ENCODE measurements at places on chromosomes 7 and 10. TPM values are rescaled to one million over a fixed set of nuclear protein-coding genes. Genes with fewer than 3 reads are reported as not detected.

DNA sequence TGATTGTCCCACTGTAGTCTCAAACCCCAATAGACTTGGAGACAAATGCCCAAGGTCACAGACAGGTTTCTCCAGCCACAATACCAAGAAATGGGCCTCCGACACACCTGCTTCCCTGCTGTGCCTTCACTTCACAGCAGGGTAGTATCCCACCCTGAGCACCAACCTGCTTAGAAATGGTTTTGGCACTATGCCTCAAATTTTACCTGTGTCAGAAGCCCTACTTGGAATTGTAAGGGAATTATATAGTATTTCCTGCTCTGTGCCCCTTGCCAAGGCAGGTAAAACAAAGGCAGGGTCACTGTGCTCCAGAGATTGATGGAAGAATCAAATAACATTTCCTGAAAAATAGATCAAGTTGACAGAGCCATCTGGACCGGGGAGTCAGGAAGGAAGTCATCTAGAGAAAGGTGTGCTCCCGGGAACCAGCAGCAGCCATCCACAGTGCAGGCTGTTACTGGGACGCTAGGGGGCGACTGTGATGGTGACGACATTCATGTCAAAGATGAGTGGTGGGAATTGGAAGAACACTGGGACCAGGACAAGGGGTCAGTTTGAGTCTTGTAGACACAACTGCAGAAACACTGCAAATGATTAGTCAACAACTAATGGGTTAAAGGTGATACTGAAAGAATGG, 117.8 kb upstream of the AKR1E2 start:
- no peak overlapping the region for H3K4me3 ChIP-seq
- DNase-seq = no peak
- no peaks in the 10 kb centered on the region for H3K27me3 ChIP-seq

DNA sequence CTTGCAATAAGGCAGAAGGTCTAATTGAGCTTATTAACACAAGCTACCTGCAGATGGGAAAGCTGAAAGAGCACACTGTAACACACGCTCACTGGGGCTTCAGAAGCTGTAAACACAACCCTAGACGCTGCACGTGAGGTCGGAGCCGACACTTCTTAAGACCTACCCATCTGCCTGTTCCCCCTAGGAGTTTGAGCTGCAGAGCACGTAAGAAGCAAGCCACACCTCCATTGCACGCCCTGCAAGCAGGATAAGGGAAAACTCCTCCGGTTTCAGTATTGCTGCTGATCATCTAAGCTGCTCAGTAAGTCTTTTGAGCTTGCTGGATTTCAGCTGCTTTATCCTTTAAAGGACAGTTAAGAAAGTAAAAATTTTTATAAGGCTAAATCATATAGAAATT, 244.0 kb upstream of the ZWINT start:
- DNase-seq = no peak
- H3K4me3 ChIP-seq = no peak overlapping the region
- no peaks in the 10 kb centered on the region for H3K4me1 ChIP-seq
- no peaks in the 10 kb centered on the region for H3K27me3 ChIP-seq
- H3K27ac ChIP-seq = no peak overlapping the region

DNA sequence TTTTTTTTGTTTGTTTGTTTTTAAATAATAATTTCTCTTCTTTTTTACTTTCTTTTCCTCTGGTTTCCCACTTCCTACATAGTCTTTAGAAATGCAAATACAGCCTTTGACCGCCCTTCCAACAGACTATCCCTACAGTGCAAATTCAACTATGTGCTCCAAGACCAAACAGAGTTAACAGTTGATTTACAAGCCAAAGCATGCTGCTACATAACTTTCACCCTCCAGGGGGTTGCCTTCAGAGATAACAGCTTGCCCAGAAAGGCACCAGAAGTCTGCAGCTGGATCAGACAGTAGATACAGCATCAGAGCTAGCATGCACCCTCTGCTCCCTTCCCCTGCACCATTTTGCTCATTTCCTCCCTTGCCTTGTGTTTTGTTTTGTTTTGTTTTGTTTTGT, 539.0 kb downstream of the ZWINT start:
- no peaks in the 10 kb centered on the region for H3K36me3 ChIP-seq
- H3K27ac ChIP-seq = no peak overlapping the region

DNA sequence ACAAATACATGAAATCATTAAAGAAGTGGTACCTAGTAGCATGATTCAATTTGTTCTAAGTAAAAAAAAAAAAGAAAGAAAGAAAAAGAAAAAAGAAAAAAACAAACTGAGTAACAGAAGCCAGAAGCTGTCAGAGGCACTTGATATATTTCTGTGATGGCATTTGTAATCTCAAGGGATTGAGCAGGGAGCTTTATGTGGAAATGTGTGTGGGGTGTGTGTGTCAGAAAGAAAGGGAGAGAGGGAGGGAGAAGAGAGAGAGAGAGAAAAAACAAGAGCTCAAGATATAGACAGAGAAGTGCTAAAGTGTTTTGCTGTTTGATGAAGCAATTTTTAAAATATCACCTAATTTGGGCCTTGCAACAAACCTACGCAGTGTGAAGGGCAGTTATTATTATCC, 357.6 kb upstream of the PCDH15 start:
- DNase-seq = no peak
- H3K27ac ChIP-seq = no peak overlapping the region
- H3K4me1 ChIP-seq = no peaks in the 10 kb centered on the region
- H3K27me3 ChIP-seq = no peaks in the 10 kb centered on the region
- no peaks in the 10 kb centered on the region for H3K36me3 ChIP-seq
- no peak overlapping the region for H3K4me3 ChIP-seq

ANKRD7 gene
- polyA plus RNA-seq = 0.98 TPM

CACUL1 gene
- polyA plus RNA-seq = 20.1 TPM

CRTAC1 gene
- 65.6 TPM for polyA plus RNA-seq

LLCFC1 gene
- polyA plus RNA-seq = not detected

SPDYE5 gene
- 2.0 TPM for polyA plus RNA-seq

ZNF117 gene
- 32.9 TPM for polyA plus RNA-seq

DGKI gene
- 23.9 TPM for polyA plus RNA-seq

ZCCHC24 gene
- polyA plus RNA-seq = 75.2 TPM

C10orf105 gene
- 13.9 TPM for polyA plus RNA-seq

Measured in spinal cord (tissue), 10 donors.